ENCODE measurements at places on chromosomes 5 and 9. TPM values are rescaled to one million over a fixed set of nuclear protein-coding genes. Genes with fewer than 3 reads are reported as not detected.

Gene CNTFR
- not detected for total RNA-seq

Gene TMEM215
- not detected for total RNA-seq

Gene CDH6
- 137 TPM for total RNA-seq

Gene ACOT12
- not detected for total RNA-seq

Gene SEMA4D
- 5.9 TPM for total RNA-seq

Gene BARHL1
- total RNA-seq: not detected

Data from mesangial cell (primary cell).